ENCODE measurements at places on chromosomes 4 and X.

- no peak for DNase-seq
Observed at GRCh38 chr4:189941005-189941450, 356 bp downstream of the FRG1 start.

DNA sequence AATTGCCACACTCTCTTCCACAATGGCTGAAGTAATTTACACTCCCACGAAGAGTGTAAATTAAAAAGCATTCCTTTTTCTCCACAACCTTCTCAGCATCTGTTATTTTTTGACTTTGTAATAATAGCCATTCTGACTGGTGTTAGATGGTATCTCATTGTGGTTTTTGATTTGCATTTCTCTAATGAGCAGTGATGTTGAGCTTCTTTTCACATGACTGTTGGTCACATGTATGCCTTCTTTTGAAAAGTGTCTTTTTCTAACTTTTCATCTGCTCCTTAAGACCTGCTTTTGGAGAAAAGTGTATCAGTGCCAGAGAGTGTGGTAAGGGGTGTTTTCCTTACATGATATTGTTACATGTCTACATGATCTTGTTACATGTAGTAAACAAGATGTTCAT, 25.7 kb downstream of the GUCY1A1 start:
- no peak for DNase-seq

- DNase-seq, result no peak
Observed at GRCh38 chrX:150663073-150663472, 30.1 kb upstream of the MTMR1 start.

GRCh38 chrX:103309860-103310554, 783 bp downstream of the BEX2 start:
- no peak for DNase-seq

DNA sequence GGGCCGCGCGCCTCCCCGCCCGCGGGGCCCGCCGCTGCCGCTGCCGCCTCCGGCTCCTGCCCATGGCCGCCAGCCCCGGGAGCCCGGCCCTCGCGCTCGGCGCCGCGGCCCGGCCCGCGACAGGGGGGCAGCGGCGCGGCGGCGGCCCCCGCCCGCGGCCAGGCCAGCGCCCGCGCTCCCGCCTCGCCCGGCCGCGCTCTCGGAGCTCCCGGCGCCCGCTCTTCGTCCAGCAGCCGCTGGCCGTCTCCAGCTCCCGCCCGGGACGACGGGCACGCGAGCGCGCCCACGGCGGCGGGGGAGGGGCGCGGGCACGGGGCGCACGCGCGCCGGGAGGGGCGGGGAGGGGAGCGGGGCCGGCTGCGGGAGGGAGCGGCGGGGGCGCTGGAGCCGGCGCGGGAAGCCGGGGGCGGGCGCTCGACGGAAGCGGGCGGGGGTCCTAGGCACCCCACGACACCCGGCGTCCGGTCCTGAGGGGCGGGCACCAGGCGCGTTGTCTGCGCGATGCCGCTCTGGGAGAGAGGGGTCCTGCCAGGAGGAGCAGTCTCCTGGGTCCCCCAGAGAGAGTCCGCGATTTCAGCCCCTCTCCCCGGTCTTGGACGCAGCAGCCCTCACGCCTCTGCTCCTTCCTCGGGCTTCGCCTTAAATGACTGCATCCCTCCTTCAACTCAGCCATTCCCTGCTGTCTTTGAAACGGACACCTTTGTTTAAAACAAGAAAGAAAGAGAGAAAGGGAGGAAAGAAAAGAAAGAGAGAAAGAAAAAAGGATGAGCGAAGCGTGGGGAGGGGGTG, 490 bp upstream of the PDZD4 start:
- no peak for DNase-seq

DNA sequence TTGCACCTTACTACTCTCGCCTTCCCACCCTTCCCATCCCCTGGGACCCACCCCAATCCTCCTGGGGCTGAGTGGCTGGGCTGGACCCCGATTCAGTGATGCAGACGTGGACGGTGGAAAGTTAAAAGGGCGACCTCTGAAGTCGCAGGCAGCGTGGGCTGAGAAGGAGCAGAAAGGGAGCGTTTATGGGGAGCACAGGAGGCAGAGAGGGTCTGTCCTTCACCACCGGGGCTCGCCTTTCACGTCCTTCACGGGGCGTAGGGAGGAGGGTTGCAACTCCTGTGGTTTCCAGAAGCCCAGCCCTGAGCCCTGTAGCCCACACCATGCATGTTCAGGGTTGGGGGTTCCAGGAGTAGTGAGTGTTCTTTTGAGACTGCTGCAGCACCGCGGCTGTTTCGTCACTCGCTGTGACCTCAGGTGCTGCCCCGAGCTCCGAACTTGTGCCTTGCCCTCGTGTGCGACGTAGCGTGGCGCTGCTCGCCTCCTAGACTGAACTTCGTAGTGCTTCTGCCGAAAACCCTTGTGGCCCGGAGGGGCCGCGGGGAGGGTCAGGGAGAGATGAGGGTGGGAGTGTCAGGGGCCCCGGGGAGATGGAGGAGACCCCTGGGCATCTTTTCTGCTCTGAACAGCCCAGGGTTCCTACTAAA, 1.6 kb downstream of the NHS start:
- peak; percentile 29 for DNase-seq

DNA sequence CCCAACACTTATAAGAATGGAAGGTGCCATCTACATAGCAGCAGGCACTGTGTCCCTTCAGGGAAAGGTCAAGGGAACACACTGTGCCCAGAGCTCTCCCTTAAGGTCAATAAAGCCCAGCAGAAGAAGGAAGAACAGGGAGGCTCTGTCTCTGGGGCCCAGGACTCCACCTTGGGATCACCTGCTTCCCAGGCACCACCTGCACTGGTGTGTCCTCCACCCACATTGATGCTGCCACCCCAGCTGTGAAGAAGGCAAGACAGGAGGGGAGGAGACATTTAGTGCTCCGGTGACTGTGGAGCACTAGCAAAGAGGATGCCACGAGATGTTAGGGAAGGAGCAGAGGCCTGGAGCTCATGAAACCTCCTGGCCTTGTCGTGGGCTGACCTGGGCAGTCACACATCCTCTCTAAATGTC, 53.4 kb downstream of the FHDC1 start:
- DNase-seq, result no peak
